Activated naive CD4-positive, alpha-beta T cell (primary cell): ENCODE measurements at places on chromosomes 5 and 9.

DNA sequence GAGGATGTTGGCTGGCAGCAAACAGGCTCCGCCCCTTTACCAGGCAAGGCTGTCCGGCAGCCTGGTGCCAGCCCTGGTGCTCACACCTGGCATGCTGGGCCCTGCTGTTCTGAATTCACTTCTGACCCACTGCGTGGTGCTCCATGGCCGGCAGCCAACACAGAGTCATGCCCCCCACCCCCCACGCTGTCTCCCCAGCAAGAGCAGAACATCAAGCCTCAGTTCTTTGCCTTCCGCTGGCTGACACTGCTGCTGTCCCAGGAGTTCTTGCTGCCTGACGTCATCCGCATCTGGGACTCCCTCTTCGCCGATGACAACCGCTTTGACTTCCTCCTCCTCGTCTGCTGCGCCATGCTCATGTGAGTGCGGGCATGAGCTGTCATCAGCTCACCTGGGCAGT, 12.6 kb upstream of the ENDOG start:
- no peak for DNase-seq

- DNase-seq: no peak
Observed at GRCh38 chr9:4732890-4733289, 8.1 kb downstream of the AK3 start.

DNA sequence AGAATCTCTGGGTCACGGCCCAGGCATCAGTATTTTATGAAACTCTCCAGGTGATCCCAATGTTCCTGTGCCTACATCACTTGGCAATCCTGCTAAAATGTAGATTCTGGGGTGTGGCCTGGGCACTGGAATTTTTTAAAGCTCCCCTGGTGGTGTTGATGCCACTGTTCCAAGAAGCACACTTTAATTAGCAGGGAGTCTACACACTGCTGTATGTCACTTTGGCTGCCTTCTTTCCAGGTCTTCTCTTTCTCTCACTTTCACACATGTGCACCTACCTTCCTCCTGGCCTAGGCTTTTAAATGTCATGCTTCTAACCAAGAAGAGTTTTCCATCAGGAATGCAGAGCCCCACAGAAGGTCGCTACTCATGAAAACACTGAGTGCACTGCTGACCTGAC, 136.0 kb upstream of the ALDH1B1 start:
- DNase-seq: no peak

GRCh38 chr9:23783509-23783908, 42.5 kb downstream of the ELAVL2 start:
- DNase-seq: no peak

GRCh38 chr9:116643691-116644090, 43.4 kb upstream of the TRIM32 start:
- no peak for DNase-seq
